ENCODE measurements at places on chromosomes 13 and 19.

- no peak for DNase-seq
Observed at GRCh38 chr19:19103167-19103566, 35.1 kb downstream of the TMEM161A start.

DNA sequence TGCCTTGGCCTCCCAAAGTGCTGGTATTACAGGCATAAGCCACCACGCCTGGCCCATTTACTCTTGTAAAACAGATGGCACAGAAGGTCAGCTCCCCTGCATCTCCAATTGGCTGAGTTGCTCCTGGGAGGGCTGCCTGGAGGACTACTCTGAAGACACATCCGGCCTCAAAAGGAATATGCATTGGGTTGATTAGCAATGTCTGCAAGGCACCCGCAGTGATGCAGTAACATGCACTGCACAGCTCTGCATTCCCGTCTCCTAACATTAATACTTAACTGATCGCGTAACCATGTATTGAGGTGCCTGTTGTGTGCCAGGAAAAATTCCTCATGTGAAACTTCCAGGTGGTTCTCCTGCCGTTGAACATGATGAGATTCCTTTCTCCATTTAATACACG, 5.0 kb downstream of the ELAVL3 start:
- no peak for DNase-seq

DNA sequence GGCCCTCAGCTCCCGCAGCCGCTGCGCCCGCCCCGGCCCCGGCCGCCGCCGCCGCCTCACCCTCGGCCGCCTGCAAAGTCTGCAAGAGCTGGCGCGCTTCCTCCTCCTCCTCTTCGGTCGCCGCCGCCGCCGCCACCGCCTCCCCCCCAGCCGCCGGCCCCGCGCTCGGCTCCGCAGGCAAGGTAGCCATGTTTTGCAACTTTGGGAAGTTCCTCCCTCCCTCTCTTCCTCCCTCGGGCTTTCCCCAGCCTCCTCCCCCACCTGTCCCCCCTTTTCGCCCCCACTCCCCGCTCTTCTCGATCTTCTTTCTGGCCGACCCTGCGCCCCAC, 433 bp downstream of the SIX5 start:
- DNase-seq, result no peak

DNA sequence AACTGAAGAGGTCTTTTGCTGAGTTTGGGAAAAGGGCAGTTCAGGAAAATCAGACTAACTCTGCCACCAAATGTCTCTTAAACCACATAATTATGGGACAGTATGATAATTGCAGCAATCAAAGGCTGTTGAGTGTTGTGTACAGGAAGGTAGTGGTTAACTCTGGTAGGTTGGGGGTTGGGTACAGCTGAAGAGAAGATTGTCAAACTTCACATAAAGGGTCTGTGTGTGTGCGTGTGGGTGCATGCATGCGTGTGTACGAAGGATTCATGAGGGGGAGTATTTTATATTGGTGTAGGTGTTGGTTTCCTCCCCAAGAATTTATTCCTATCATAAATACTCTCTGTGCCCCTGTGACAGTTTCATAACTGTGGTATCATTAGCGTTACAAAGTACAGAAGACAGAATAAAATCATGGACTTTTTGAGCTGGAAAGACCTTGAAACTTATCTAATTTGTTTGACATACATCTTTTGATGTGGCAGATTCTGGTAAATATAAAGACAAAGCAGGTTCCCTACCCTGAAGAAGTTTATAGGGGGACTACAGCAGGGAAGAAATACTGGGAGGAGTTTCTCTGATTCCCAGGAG, 94.1 kb downstream of the PCCA start:
- no peak for DNase-seq

GRCh38 chr19:38213911-38214625, 10.0 kb downstream of the DPF1 start:
- DNase-seq, result peak; percentile 24

- no peak for DNase-seq
Observed at GRCh38 chr19:33193865-33194362, at the start of gene LRP3. Gene LRP3 (plus strand): TSS chr19:33194330. CDS start chr19:33194786, 456 bp downstream.

GRCh38 chr19:18062028-18062427, 24.7 kb downstream of the IL12RB1 start:
- DNase-seq, result no peak

- peak; percentile 52 for DNase-seq
Observed at GRCh38 chr13:92510416-92510815, 716.2 kb upstream of the GPC6 start.

DNA sequence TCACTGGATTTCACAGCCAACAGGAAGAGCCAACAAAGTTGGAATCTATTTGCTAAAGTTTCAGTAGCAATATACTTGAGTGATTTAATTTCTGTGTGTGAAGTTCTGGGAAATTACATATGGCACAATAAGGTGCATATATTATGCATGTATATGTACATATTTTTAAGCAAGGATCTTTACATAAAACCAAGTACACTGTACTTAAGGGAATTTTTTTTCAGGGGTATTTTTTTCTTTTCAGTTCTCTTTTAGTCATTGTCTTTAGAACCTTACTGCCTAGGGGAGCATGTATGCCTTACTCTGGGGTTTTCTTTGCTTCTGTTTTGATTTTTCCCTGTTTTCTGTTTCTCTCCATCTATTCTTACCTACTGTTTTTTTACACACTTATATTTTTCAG, 7.4 kb downstream of the RAP2A start:
- DNase-seq, result no peak

DNA sequence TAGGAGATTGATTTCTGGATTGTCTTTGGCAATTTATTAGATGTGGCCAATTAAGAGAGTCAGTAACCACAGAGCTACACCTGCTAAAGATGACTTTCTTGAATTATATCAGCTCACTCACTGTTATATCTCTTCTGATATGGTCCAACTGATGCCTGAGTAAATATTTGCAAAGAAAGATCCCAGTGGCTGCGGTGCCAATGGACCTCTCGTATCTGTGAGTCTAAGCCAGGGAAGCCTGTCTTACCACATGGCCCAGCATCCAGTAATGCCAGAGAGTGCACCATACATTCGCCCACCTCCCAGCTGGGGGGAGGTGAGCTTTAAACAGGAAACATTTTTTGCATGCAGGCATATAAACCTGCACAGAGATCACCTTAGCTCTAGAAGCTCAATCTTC, 82.7 kb upstream of the SLC15A1 start:
- DNase-seq, result no peak

- no peak for DNase-seq
Observed at GRCh38 chr13:97809576-97809975, 143.9 kb upstream of the IPO5 start.

GRCh38 chr19:28943651-28944050, 269.3 kb downstream of the UQCRFS1 start:
- DNase-seq, result no peak

DNA sequence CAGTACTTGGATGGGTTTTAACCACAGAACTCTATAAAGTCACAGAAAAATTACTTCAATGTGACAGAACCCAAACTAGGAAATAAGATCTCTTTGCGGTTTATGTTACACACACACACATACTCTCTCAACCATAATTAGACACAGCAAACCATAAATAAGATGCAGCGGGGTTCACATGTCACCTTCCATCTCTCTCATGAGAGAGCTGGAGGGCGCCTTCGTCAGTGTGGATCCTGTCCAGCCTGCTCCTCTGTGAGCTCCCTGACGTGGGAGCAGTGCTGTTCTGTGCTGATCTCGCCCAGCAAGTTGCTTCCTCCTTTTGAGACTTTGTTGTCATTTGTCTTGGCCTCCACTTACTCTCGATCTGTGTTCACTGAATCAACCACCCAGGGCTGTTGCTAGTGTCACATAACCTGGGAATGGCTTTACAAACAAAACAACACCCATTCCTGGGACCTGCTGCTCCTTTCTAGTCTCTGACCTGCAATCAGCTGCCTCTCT, 204.9 kb upstream of the KL start:
- no peak for DNase-seq

GRCh38 chr19:46435009-46435408, 6.3 kb upstream of the PNMA8C start:
- no peak for DNase-seq

DNA sequence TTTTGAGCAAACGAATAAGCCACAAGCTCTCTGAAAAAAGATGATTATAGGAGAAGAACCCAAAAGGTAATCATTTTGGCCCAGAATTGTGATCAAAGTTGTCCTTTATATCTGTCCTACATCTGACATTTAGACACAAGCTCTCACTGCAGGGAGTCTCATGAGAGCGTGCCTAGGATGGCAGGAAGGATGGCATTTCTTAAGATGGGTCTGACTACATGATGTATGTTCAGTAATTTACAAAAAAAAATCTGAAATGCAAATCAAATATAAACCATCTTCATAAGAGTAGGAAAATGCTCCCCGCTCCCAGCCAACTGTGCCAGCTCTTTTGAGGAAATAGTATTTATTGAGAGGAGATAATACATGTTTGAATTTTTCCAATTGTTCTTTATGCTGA, 81.0 kb upstream of the MBNL2 start:
- DNase-seq, result no peak

DNA sequence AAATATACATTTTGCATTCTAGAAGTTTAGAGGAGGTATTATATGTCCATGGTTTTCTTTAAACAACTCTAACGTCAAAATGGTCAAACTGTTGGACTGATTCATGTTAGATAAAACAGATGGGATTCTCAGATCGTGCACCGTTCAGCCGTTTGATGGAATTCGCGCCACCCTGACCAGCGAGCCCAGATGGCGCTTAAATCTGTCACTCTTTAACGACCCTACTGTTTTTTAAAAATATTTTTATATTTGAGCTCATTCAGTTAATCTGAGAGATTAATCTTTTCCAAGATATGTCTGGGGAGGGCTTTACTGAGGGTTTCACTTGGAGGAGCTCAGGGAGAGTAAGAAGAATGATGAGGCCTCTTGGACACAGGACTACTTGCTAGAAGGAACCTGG, 164.4 kb downstream of the TM9SF2 start:
- no peak for DNase-seq

DNA sequence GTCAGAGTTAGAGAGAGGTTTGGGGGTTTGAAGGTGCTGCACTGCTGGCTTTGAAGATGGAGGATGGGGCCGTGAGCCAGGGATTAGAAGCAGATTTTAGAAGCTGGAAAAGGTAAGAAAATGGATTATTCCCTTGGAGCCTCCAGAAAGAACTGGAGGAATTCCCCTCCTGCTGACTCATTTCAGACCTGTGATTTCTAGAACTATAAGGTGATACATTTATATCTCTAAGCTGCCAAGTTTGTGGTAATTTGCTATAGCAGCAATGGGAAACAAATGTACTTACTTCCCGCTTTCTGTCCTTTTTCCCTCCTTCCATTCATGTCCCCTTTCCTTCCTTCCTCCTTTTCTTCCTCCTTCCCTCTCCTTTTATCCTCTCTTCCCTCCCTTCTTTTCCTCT, 78.5 kb upstream of the PCDH8 start:
- no peak for DNase-seq

DNA sequence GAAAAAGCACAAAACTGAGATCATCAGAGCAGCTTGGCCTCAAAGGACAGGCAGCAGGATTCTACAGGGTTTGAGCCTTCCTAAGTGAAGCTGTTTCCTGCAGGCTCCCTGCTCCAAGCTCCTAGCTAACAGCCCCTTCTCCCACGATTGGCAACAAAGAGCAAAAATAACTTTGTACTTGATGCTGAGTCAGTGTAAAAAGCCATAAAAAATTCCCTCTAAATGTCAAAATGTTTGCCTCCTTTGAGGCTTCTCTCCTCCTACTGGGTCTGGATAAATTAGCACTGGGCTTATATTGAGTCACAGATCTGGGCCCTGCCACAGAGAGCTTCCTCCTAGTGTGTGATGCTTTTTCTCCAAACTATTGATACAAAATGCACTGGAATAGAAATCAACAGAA, 153.3 kb downstream of the TNFRSF19 start:
- no peak for DNase-seq

DNA sequence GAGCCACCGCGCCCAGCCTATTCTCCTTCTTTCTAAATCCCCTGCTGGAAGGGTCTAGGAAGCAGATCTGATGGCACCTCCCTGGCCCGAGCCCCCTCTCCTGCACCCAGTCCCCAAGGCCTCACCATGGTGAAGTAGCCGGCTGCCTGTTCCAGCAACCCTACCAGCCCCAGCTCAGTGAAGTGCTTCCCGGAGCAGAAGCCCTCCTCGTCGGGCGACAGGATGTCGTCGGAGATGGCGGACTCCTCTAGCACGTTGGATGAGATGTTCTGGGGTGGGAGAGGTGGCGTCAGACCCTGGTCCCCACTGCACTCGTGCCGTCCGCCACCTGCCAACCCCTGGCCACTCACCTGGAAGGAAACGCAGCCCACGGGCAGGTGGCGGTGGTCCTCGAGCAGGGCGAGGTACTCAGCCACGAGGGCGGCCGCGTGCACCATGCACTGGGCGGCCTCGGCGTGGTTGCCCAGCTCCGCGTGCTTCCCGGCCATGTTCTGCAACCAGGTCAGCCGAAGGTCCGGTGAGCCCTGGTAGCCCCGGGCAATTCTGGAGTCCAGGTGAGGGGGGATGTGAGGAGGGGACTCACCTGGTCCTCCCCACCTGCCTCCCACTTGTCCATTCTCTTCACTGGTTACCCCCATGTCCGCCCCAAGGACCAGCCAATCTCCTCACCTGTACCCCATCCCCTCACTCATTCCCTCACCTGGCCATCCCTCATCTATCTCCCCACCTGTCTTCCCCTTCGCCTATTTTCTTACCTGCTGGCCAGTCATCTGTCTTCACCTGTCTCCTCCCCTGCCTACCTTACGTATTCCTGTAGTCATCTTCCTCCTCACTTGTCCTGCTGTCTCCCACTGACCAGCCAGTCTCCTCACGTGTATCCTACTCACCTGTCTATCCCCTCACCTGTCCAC, 11.5 kb upstream of the KANK2 start:
- DNase-seq, result no peak

DNA sequence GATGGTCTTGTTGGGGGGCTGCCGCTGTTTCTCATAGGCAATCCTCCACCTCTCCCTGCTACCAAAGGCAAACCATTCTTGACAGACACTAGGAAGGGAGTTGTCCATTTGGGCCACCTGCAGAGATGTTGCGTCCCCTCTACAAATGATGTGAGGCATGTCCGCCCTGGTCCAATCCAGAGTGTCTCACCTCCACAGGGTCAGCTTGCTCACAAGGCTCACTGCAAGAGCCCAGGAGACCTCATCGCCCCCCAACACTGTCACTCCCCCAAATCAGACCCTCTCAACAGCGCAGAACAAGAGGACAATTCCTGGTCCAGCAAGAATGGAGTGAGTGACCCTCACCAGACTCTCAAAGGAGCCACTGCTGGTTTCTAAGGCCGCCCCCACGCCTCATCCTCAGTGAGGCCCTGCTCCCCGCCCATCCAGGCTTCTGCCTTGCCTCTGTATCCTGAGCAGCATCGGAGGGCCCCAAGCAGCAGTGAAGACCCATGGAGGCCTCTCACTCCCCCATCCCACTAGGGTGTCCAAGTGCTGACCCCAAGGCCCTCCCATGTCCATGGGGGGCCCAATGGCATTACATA, 6.5 kb downstream of the HNRNPL start:
- DNase-seq, result no peak

DNA sequence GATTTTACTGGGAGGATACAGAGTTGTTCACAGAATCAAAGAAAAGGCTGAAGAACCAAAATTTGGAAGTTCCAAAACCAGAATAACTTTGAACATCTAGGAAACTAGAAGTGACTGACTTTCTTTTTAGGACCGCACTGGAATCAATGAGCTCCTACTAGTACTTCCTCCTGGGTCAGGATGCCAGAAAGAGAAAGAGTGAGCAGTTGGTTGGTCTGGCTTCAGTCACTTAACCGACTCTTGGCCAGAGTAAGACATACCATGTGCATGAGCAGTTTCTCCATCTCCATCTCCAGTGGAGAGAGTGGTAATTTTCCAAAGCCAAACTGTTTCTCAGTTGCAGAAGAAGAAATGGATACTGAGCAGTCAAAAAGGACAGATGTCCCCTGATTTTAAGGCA, 27.1 kb upstream of the MTUS2 start:
- DNase-seq, result peak; percentile 32

GRCh38 chr13:33445024-33445423, 159.5 kb upstream of the STARD13 start:
- DNase-seq, result no peak

- DNase-seq, result no peak
Observed at GRCh38 chr13:99376924-99377323, 69.7 kb upstream of the GPR183 start.
